ENCODE measurements at places on chromosomes 16 and 17.

- no peak for DNase-seq
Observed at GRCh38 chr17:68260051-68260762, 12.4 kb downstream of the AMZ2 start.

DNA sequence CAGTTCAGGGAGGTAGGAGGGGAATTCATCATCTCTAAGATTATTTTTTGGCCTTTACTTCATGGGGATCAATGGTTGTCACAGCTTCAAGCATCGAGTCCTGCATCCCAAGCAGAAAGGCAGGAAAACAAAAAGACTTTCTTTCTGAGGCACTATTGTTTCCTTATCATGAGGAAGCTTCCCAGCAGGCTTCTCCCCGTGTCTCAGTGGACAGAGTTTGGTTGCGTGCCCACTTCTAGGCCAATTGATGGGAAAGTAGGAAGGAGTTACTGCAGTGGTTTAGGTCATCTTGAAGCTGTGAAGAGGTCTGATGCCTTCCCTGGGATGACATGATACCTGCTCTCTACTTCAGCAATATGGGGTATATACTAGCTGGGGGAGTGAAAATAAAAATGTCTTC is 175.3 kb upstream of the CDH13 start:
- DNase-seq, result no peak

DNA sequence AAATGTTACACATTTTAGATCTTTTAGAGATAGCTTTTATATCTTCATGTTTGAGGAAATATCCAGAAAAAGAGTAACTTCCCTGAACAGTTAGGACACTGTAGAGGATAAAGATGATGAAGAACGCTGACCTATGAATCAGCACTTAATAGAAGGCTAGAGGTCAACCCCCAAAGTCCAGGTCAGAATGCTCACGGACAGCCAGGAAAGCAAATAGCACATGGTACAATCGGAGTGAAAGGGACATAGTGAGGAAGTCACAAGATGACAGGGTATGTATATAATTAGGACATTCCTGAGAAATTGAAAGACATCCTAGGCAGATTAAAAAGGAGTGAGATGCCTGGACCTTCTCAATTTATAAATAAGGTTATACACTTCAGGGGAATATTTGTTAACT is 55.1 kb upstream of the CNTNAP4 start:
- DNase-seq, result no peak

- no peak for DNase-seq
Observed at GRCh38 chr16:2698965-2699750, 16.8 kb downstream of the KCTD5 start.

DNA sequence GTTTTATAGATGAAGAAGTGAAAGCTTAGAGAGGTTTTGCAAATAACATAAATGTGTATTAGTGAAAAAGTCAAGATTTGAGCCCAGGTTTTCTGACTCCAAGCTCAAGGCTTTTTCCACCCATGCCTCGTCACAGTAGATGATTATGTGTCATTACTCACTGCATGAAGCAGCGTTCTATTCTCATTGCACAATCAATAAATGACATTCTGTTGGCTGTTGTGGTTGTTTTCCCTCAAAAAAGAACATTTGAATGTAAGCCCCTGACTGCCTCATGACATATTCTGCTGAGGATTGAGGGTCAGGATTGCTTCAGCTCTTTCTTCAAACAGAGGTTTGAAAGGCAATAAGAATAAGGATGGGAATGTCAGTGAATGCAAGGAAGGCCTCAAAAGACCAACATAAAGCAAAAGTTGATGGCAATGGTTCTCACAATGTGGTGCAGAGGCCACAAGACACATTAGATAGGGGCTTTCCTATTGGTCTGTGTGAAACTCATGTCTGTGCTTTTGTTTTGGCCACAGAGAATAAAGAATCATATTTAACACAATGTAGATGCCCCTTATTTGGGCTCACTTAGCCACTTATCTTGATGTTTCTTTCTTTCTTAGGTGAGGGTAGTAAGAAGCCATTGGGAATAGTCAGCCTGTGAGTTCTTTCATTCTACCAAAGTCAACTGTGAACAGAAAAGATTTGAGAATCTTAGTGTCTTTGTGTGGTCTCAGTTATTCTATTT is 5.4 kb upstream of the MMD start:
- DNase-seq, result no peak

DNA sequence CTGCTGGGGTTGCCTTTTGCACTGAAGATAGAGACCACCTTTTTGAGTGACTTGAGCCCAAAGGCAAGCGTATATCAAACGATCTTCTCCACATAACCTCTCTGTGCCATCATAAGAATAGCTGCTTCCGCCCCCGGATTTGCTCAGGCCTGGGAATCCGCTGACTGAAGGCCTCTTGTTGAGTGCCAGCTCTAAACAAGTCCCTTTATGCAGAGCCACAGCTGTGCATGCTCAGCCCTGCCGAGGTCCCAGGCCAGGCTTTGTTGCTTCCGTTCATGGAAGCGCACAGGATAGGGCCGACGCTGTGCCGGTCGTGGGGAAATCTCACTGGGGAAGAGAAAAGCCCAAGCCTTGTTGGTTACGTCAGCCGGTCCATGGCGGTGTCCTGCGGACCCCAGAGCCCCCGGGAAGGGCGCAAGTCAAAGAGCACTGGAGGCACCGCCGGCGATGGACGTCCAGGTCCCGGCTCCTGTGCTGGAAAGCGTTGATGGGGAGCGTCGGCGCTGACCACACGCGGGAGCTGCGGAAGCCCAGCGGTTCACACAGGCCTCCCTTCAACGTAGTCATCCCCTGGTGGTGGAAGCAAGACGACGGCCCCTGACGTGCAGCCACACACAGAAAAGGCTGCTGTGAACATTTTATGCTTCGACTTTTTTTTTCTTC is 23.5 kb upstream of the RPL13 start:
- no peak for DNase-seq

DNA sequence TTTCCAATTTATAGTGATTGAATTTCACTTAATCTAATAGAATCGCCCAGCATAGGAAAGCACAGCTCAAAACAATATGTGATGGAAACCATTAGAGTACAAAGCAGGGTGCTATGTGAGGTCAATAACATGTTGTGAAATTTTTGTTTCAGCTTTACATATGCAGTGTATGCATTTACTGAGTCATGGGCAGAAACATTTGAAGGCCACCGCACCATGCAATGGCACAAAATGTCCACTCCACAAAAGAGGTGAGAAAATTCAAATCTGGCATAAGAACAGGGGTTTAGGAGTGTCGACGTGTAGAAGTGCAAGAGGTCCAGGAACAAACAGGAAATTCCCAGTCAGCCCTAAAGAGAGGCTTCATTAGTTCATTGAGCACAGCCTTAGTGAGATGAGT is 131.2 kb downstream of the ANKFN1 start:
- DNase-seq, result no peak

DNA sequence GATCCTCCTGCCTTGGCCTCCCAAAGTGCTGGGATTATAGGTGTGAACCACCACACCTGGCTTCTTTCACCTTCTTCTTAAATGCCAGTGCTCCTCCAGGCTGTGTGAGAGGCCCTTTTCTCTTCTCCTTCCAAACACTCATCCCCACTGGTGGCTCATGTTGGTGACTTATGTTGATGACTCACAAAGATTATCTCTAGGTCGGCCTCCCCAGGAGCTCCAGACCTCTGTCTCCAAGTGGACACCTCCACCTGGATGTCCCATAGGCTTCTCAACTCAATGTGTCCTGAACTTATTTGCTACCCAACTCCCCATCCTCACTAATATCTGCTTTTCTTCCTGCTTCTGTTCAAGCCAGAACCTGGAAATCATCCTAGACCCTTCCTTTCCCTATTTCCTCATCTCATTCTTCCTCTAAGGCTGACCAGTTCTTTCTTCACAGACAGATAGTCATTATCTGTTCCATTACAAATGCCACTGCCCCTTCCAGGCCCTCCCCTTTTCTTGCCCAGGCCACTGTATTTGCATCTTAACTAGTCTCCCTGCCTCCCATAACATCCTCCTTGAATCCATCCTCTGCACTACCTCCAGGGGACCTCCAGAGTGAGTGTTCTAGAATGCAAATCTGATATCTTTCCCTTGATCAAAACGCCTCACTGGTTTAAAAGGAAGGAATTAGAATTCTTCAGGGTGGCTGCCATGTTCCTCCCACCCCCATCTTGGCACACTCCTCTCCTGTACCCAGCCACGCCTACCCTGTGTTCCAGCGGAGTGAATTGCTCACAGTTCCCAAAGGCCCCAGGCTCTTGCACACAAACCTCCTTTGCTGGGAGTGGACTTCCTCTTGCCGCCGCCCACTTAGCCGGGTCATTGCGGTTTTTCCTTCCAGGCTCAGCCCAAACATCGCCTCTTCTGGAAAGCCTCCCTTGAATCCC is 34.8 kb upstream of the FBXO47 start:
- DNase-seq, result no peak

DNA sequence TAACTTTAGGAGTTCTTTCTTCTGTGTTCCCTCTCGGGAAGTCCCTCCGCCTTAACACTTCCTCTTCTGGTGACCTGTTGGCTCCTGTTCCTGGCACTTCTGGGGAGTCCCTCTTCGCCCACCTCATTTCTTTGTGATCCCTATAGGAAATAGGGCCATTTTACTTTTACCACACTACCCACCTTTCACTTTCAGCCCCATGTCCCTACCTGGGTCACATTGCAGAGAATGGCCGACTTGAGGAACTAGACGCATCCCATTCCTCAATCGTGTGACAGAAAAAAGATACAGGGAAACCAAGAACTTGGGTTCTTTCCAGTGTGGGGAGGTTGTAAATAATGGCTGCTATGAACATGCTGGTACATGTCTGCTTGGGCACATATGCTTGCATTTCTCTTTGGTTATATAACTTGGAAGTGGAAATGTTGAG is 6.6 kb downstream of the IL21R start:
- no peak for DNase-seq

Data from stimulated activated CD8-positive, alpha-beta memory T cell treated with anti-CD3 and anti-CD28 coated beads, Interleukin-15, amount 100 ng/mL, for 1 hour (primary cell).